Muscle of leg (tissue), 16 donors: ENCODE measurements at places on chromosomes 1 and 21. TPM values are rescaled to one million over a fixed set of nuclear protein-coding genes. Genes with fewer than 3 reads are reported as not detected.

DNA sequence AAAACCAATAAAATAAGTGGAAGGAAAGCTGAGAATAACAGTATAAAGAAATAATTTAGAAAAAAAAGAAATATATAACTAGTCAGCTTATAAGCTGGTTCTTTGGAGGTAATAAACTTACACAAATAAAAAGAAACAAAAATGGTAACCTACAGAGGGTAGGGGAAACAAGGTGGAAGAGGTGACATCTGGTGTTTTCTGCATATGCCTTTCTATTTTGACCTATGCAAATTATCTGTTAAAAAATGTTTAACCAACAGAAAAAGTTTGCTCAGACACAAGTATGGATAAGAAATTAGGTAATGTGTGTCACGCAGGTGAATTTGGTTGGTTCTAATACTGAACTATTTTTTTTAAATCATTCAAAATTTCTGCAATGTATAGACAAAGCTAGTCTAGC, 53.6 kb upstream of the DMRTA2 start:
- H3K27me3 ChIP-seq: no peaks in the 10 kb centered on the region
- H3K4me1 ChIP-seq: no peaks in the 10 kb centered on the region
- DNase-seq: no peak
- peaks cover 5% of the 10 kb centered on the region for H3K36me3 ChIP-seq

DNA sequence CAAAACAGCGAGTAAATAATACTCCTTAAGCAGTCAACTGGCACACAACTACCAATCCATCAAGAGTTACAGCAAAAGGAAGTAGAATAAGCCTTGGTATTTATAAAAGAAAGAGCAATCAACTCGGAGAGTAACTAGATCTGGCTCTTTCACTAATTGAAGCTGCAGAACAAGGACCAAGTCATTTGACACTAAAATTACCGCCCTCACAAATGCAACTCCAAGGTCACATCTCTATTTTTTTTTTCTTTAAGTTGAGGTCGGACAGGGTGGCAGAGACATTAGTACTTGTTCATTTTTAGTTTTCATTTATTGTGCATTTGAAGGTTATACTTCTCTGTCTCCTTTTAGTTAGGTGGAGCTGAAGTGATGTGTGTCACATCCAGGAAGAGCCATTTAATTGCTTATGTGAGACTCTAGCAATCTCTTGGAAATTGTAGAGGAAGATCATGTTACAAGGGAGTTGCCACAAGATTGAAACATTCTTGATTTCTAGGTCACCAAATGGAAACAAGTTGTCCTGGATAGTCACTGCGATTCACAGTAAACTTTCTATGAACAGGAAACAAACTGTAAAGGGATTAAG, 138.1 kb upstream of the ADAMTS5 start:
- H3K4me3 ChIP-seq: no peak overlapping the region
- no peak overlapping the region for H3K27ac ChIP-seq
- H3K36me3 ChIP-seq: no peaks in the 10 kb centered on the region
- no peaks in the 10 kb centered on the region for H3K27me3 ChIP-seq

- no peak for DNase-seq
- no peaks in the 10 kb centered on the region for H3K4me1 ChIP-seq
- H3K27ac ChIP-seq: no peak overlapping the region
- H3K36me3 ChIP-seq: no peaks in the 10 kb centered on the region
Measured at GRCh38 chr1:192763243-192763642, 45.6 kb upstream of the RGS2 start.

DNA sequence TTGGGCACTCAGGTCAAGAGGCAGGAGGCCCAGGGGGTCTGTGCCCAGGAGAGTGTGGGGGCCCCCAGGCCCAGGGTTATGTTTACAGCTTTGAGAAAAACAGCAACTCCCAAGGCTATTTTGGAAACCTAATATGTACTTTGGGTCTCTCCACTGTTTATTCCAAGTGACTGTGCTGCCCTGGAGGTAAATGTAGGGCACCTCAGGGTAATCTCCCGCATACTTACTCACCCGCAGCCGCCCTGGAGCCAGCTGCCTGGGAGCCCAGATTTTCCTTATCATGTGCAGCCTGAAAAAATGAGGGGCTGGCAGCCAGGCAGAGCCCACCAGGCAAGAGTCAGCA, 20.0 kb downstream of the IFFO2 start:
- H3K36me3 ChIP-seq: no peaks in the 10 kb centered on the region
- no peak overlapping the region for H3K27ac ChIP-seq
- no peak overlapping the region for H3K4me3 ChIP-seq
- H3K4me1 ChIP-seq: peaks cover 34% of the 10 kb centered on the region

GRCh38 chr1:84541679-84542078, 32.6 kb downstream of the CTBS start:
- H3K36me3 ChIP-seq: no peaks in the 10 kb centered on the region
- no peaks in the 10 kb centered on the region for H3K27me3 ChIP-seq
- no peak for DNase-seq

GRCh38 chr1:196377811-196378210, 230.4 kb downstream of the KCNT2 start:
- no peak overlapping the region for H3K27ac ChIP-seq
- no peaks in the 10 kb centered on the region for H3K4me1 ChIP-seq
- no peaks in the 10 kb centered on the region for H3K27me3 ChIP-seq

- no peak overlapping the region for H3K27ac ChIP-seq
- H3K4me1 ChIP-seq: no peaks in the 10 kb centered on the region
- H3K4me3 ChIP-seq: no peak overlapping the region
- no peak for DNase-seq
Measured at GRCh38 chr1:20654104-20654690, 7.0 kb downstream of the DDOST start.

- DNase-seq: no peak
- H3K4me3 ChIP-seq: no peak overlapping the region
- H3K36me3 ChIP-seq: peaks cover 6% of the 10 kb centered on the region
- no peaks in the 10 kb centered on the region for H3K4me1 ChIP-seq
- H3K27ac ChIP-seq: no peak overlapping the region
- H3K27me3 ChIP-seq: no peaks in the 10 kb centered on the region
Measured at GRCh38 chr1:245036102-245036501, 118.7 kb upstream of the KIF26B start.

- peaks cover 12% of the 10 kb centered on the region for H3K27me3 ChIP-seq
- peaks cover 6% of the 10 kb centered on the region for H3K4me1 ChIP-seq
- no peak overlapping the region for H3K27ac ChIP-seq
- DNase-seq: no peak
- H3K4me3 ChIP-seq: no peak overlapping the region
Measured at GRCh38 chr1:54989473-54989872, 9.0 kb downstream of the TMEM61 start.

Gene MUL1
- 20.1 TPM for polyA plus RNA-seq

DNA sequence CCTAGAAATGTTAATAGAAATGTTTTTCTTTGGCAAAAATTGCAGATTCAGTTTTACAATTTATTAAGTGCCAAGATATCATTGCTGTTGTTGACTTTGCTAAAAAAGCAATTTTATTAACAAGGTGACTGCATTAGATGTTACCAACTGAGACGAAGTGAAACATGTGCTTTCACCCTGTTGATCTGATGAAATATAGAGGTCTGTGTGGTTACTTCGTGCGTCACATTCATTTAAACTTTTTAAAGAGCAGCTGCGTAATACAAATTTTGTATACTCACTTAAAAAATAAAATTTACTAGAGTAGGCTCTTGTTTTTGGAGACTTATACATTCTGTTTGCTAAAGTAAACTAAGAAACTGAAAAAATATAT, 465.7 kb downstream of the USP25 start:
- no peaks in the 10 kb centered on the region for H3K27me3 ChIP-seq
- DNase-seq: peak; percentile 78
- peak overlapping the region; percentile 52 for H3K4me3 ChIP-seq
- no peaks in the 10 kb centered on the region for H3K36me3 ChIP-seq
- H3K27ac ChIP-seq: peak overlapping the region; percentile 90

Gene FCAMR
- not detected for polyA plus RNA-seq

DNA sequence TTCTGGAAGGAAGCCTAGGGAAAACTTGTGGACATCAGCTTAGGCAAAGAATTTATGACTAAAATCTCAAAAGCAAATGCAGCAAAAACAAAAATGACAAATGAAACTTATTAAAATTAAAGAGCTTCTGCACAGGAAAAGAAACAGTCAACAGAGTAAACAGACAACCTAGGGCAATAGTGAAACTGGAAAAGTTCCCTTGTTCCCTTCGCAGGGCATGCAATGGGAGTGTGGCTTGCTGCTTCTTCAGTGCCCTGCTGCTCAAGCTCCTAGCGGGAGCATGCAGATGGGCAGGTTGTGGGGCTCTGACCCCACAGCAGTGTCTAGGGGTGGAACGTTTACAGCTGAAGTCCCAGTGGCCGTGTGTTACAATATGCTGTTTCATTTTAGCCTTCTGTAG, 1797.4 kb downstream of the NCAM2 start:
- no peak for DNase-seq
- no peaks in the 10 kb centered on the region for H3K4me1 ChIP-seq
- H3K36me3 ChIP-seq: no peaks in the 10 kb centered on the region
- H3K4me3 ChIP-seq: no peak overlapping the region
- H3K27ac ChIP-seq: no peak overlapping the region

GRCh38 chr1:12157366-12158231, 9.2 kb upstream of the TNFRSF1B start:
- H3K27ac ChIP-seq: no peak overlapping the region
- H3K4me3 ChIP-seq: no peak overlapping the region
- no peaks in the 10 kb centered on the region for H3K36me3 ChIP-seq
- no peaks in the 10 kb centered on the region for H3K27me3 ChIP-seq

- no peak overlapping the region for H3K4me3 ChIP-seq
- H3K36me3 ChIP-seq: no peaks in the 10 kb centered on the region
- no peak overlapping the region for H3K27ac ChIP-seq
- no peak for DNase-seq
- no peaks in the 10 kb centered on the region for H3K4me1 ChIP-seq
Measured at GRCh38 chr1:114488739-114489138, 22.3 kb downstream of the TRIM33 start.

Gene HAO2
- not detected for polyA plus RNA-seq

- DNase-seq: no peak
- no peaks in the 10 kb centered on the region for H3K27me3 ChIP-seq
- H3K4me3 ChIP-seq: no peak overlapping the region
- H3K4me1 ChIP-seq: peaks cover 62% of the 10 kb centered on the region
- peak overlapping the region; percentile 55 for H3K27ac ChIP-seq
Measured at GRCh38 chr21:45469273-45470086, 64.5 kb downstream of the COL18A1 start.

DNA sequence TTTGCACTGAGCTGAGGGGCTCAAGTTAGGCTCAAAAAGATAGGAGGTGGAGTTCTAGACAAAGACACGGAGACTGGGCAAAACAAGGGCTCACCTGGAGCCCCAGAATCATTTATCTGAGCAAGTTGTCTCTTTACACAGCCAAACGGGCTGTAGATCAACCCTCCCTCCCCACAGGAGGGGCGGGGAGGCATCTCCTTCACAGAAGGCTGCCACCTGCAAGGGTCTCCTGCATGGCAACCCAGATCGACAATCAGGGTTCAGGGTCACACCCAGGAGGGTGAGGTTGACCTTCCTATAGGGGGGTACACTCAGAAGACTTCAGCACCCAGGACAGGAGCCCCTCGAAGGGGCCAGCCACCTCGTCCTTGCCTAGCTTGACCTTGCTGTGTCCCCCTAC, 84.0 kb downstream of the CD247 start:
- peaks cover 8% of the 10 kb centered on the region for H3K27me3 ChIP-seq
- H3K4me1 ChIP-seq: peaks cover 12% of the 10 kb centered on the region
- no peak overlapping the region for H3K27ac ChIP-seq
- H3K36me3 ChIP-seq: no peaks in the 10 kb centered on the region
- no peak for DNase-seq

DNA sequence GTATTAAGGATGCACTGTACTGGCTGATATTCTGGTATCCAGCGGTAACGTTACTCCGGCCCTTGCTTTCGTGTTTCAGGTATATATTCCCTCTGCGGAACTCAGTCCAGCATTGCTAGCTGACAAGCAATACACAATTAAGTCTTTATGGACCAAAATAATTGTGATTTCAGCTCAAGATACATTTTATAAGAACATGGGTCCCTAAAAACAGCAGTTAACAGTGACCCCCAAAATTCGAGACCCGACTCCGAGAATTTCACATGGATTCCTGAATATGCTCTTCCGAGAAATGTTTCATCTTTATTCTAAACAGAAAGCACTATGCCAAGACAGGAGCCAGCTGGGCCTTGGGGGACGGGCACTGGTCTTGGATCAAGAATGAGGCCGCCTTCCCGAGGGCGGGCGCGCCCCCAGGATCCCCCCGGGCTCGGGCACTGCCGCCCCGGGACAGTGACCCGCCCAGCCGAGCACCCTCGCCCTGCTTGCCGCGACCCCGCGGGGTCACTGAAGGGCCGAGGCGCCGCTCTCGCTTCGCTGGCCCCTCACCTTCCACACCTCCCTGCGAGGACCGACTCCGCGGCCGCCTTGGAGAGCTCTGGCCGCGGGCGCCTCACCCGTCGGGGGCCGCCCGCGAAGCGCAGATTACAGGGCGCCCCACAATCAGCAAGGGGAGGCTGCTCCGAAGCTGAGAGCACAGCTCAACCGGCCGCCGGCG, 610 bp downstream of the SCYL3 start:
- H3K27me3 ChIP-seq: peaks cover 8% of the 10 kb centered on the region
- peak; percentile 66 for DNase-seq
- peak overlapping the region; percentile 84 for H3K4me3 ChIP-seq
- H3K4me1 ChIP-seq: peaks cover 9% of the 10 kb centered on the region
- peak overlapping the region; percentile 97 for H3K27ac ChIP-seq
- peaks cover 2% of the 10 kb centered on the region for H3K36me3 ChIP-seq

- H3K4me3 ChIP-seq: peak overlapping the region; percentile 63
- H3K36me3 ChIP-seq: no peaks in the 10 kb centered on the region
- H3K27ac ChIP-seq: peak overlapping the region; percentile 83
- peaks cover 11% of the 10 kb centered on the region for H3K4me1 ChIP-seq
Measured at GRCh38 chr1:69569175-69569541, 1.4 kb downstream of the LRRC7 start.

- peaks cover 20% of the 10 kb centered on the region for H3K4me1 ChIP-seq
- peak; percentile 75 for DNase-seq
- no peak overlapping the region for H3K4me3 ChIP-seq
- no peaks in the 10 kb centered on the region for H3K36me3 ChIP-seq
- H3K27me3 ChIP-seq: no peaks in the 10 kb centered on the region
- peak overlapping the region; percentile 82 for H3K27ac ChIP-seq
Measured at GRCh38 chr1:214445199-214445598, 106.2 kb downstream of the PTPN14 start.

GRCh38 chr21:19276665-19277064, 873.1 kb upstream of the TMPRSS15 start:
- H3K27ac ChIP-seq: no peak overlapping the region
- H3K27me3 ChIP-seq: no peaks in the 10 kb centered on the region
- no peak overlapping the region for H3K4me3 ChIP-seq
- no peaks in the 10 kb centered on the region for H3K4me1 ChIP-seq
- H3K36me3 ChIP-seq: no peaks in the 10 kb centered on the region
- peak; percentile 4 for DNase-seq

DNA sequence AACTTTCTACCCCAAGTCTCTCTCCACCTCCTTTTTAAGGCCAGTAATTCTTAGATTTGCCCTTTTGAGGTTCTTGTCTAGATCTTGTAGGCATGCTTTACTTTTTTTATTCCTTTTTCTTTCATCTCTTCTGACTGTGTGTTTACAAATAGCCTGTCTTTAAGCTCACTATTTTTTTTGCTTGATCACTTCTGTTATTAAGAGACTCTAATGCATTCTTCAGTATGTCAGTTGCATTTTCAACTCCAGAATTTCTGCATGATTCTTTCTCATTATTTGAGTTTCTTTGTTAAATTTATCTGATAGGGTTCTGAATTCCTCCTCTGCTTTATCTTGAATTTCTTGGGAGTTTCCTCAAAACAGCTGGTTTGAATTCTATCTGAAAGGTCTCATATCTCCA, 30.9 kb downstream of the XPR1 start:
- no peaks in the 10 kb centered on the region for H3K36me3 ChIP-seq
- H3K4me3 ChIP-seq: no peak overlapping the region
- no peaks in the 10 kb centered on the region for H3K4me1 ChIP-seq
- H3K27ac ChIP-seq: no peak overlapping the region

- peak; percentile 60 for DNase-seq
- peaks cover 2% of the 10 kb centered on the region for H3K4me1 ChIP-seq
- H3K27ac ChIP-seq: no peak overlapping the region
- H3K27me3 ChIP-seq: no peaks in the 10 kb centered on the region
- H3K4me3 ChIP-seq: no peak overlapping the region
Measured at GRCh38 chr1:76330991-76331603, 256.6 kb downstream of the ST6GALNAC3 start.
